HFFc6 (cell line): ENCODE measurements at places on chromosomes 16 and 17. TPM values are rescaled to one million over a fixed set of nuclear protein-coding genes. Genes with fewer than 3 reads are reported as not detected.
A peak's percentile ranks its signal among the peaks of the same experiment; 100 is the strongest.

DNA sequence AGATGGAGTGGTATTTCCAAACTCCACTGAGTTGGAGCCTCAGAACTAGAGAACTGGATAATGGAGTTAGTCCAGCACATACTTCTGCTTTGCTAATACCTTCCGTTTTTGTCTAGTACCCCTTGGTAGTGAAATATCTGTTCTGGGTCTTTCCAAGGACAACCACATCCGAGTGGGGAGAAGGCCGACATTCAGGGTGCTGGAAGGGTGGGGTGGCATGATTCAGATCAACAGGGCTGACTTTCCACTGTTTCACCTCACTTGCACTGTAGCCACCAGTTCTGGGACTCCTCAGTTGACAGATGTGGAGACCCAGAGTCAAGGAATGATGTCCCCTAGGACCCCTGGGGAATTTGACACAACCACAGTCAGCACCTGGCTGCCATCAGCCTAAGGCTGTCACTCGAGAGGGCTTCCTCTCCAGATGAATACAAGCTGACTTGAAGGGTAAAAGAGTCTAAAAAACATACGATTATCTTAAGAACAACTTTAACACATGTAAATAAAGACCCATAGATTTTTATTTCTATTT is 84.8 kb upstream of the HNF1B start:
- H3K4me3 ChIP-seq, result no peak overlapping the region
- no peak for DNase-seq
- no peak overlapping the region for H3K27ac ChIP-seq
- peaks cover 28% of the 10 kb centered on the region for H3K4me1 ChIP-seq
- no peaks in the 10 kb centered on the region for H3K36me3 ChIP-seq

The MIEF2 gene
- 15.8 to 21.6 TPM (median 19.9 TPM) in 3 replicates for total RNA-seq

The MT3 gene
- total RNA-seq, result not detected in 3 replicates

- no peaks in the 10 kb centered on the region for H3K36me3 ChIP-seq
- H3K27ac ChIP-seq, result no peak overlapping the region
- no peak overlapping the region for H3K4me3 ChIP-seq
- DNase-seq, result peak; percentile 32
- H3K27me3 ChIP-seq, result 0 out of 2 replicates have a peak, but pooled peaks cover 4% of the 10 kb centered on the region
- peaks cover 12% of the 10 kb centered on the region for H3K4me1 ChIP-seq
Measured at GRCh38 chr17:56723421-56723820, 110.3 kb downstream of the C17orf67 start.

DNA sequence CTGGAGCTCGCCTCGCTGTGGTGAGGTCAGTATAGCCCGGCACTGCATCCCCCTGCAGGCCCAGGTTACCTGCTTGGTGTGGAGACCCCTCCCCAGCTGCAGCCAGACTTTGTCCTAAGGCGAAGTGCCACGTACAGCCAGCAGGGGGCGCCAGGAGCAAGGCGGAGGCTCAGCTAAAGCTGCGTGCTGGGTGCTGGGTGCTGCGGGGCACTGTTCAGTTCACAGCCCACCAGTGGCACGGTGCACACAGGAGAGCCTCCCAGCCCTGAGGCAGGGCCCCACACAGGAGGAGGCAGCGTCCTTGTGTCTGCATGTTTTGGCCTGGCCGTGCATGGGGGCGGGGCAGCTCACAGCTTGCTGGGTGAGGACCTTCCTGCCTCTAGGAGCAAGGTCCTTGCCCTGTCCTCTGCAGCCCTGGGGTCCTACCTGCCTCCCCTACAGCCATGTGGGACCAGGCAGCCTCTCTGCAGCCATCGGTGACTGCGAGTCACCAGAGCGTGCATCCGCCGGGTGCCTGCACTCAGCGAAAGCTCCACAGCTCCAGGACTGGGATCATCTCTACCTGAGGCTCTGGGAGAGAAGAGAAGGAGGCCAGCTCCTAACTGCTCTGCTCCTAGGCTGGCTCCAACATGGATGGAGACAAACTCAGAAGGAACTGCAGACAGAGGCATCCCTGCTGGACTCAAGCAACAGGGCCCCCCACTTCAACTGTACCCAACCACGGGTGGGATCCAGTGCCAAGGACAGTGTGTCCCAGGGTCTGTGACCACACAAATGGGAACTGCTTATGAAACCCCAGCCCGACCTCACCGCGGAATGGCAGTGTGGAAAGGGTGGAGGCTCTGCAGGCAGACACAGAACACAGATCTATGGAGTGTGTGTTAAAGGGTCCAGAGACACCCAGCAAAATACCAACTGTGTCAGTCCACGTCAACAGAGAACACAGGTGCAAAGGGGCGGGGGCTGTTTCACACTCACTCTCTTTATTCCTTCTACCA is 19.0 kb downstream of the SLC7A5 start:
- H3K27ac ChIP-seq, result no peak overlapping the region; the same call in 1 of the 2 replicates
- no peak overlapping the region for H3K4me3 ChIP-seq
- DNase-seq, result no peak
- H3K4me1 ChIP-seq, result peaks cover 26% of the 10 kb centered on the region
- peaks cover 3% of the 10 kb centered on the region for H3K27me3 ChIP-seq

DNA sequence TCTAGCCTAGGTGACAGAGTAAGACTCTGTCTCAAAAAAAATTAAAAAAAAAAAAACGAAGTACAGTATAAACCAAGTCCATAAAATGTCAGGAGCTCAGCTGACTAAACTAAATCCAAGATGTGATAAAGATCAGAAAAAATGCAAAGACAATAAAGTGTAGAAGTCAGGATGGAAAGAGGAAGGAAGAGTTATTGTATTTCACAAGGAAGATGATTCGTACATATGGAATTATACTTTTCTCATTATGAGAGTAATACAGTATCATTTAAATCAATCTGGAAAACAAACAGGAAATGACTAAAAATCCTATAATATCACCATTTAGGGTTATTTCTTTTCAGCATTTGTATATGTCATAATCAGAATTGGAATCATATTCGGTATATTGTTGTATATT is 11.4 kb upstream of the APOH start:
- H3K27ac ChIP-seq, result peak overlapping the region; percentile 66
- H3K36me3 ChIP-seq, result no peaks in the 10 kb centered on the region
- no peaks in the 10 kb centered on the region for H3K27me3 ChIP-seq

DNA sequence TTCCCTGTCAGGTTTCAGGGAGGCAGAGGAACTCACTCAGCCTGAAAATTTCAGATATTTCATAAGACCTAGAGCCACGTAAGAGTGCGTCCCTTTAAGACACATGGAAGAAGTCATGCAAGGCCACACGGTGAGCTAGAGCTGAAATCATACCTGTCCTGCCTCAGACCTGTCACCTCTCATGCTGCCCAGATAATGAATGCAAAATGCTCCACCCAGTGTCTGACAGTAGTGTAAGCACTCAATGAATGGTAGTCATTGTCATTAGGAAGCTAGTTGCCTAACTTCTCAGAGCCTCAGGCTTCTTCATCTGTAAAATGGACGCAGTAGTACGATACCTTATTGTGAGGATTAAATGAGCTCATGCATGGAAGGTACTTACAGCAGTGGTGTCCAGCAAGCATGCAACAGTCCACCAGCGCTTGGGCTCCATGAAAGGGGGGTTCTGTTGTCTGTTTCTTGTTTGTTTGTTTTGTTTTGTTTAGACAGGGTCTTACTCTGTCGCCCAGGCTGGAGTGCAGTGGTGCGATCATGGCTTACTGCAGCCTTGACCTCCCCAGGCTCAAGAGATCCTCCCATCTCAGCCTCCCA is 60.7 kb downstream of the WSB1 start:
- H3K4me1 ChIP-seq, result peaks cover 16% of the 10 kb centered on the region
- peaks cover 8% of the 10 kb centered on the region for H3K36me3 ChIP-seq
- H3K27me3 ChIP-seq, result peaks cover 1% of the 10 kb centered on the region; the same call in 1 of the 2 replicates
- no peak overlapping the region for H3K27ac ChIP-seq

DNA sequence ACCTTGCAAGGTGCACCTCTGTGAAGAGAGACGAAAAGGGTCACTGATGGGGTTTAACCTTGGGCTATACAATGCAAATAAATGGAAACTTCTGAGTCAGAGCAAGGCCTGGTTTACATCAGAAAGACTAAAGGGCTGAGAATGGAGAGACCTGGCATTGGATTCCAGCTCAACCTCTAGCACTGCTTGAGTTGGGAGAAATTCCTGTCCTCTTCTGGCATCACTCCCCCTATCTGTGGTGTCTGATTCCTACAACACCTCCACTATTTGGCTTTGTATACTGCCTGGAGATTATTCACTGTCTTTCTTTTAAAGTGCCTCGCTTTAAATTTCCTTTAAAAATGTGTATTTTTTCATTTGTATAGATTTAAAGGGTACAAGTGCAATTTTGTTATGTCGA is 68.8 kb downstream of the GPR139 start:
- H3K36me3 ChIP-seq, result no peaks in the 10 kb centered on the region
- no peaks in the 10 kb centered on the region for H3K4me1 ChIP-seq
- no peak overlapping the region for H3K27ac ChIP-seq
- DNase-seq, result no peak
- no peaks in the 10 kb centered on the region for H3K27me3 ChIP-seq

DNA sequence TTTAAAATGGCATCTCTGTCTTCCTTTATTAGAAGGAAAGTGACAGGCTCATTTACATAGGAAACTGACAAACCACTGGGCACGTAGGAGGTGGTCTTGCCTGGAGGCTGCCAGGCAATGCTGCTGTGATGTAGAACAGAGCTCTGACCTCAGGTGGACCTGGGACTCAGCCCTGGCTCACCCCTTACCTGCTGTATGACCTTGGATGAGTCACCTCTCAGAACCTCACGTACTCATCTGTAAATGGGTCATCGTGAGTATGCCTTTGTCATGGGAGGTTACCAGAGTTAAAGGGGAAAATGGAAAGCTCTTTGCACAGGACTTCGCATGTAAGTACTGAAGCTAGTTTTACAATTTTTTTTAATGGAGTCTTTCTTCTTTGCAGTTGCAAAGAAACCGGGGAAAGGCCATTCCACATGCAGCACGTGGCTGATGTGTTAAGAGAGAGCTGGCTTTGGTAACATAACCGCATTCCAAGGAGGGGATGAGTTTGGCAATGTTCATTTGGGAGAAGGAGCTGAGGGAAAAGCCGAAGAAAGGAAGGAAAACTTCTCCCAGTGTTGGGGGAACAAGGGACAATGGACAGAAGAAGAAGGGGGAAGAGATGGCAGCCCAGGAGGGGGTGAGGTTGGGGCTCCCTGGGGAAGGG is 37.4 kb upstream of the LONP2 start:
- H3K4me1 ChIP-seq, result peaks cover 6% of the 10 kb centered on the region; the same call in 1 of the 2 replicates
- DNase-seq, result no peak
- peaks cover 27% of the 10 kb centered on the region for H3K27me3 ChIP-seq

The CDYL2 gene
- 15.4 to 18.8 TPM (median 16.2 TPM) in 3 replicates for total RNA-seq

DNA sequence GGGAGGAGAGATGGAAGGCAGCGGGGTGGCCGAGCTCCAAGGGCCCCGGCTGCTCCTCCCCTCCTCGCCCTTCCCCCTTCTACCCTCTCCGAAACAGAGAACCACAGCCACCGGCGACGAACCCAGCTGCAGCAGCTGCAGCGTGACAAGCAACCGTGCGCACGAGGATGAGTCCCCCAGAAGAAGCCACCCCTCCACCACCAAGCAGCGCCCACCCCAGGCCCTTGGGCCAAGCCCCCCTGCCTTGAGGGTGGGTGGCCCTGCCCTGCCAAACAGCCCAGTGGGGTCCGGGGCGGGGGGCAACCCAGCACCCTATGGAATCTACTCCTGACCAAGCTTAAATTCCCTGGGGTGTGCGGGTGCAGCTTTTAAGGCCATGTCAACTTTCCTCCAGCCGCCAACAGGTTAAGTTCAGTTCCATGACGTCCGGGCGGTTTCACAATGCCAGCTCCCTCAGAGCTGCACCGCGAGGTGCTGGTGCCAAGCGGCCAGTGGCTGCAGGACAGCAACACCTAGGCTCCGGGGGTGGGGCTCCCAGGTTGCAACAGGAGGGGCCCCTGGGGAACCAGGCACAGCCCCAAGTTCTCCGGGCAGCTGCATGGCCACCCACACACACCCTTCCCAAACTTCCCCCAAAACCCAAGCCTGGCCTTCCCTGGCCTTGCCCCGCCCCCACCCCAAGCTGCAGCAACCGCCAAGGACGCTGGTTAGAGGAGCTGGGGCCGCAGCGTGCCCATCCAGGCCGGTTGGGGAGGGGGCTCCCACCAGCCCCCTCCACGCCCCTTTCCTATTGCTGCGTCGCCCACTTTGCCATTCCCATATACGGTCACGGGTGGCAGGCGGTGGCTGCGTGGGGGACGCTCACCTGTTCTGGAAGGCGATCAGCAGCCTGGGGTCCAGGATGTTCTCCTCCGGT is 2.0 kb downstream of the CBX4 start:
- peaks cover 15% of the 10 kb centered on the region for H3K27me3 ChIP-seq
- H3K4me1 ChIP-seq, result peaks cover 5% of the 10 kb centered on the region; the same call in 1 of the 2 replicates
- peak overlapping the region; percentile 97 for H3K4me3 ChIP-seq
- no peak for DNase-seq
- H3K27ac ChIP-seq, result no peak overlapping the region

GRCh38 chr16:83270061-83270460 is 537.7 kb upstream of the HSBP1 start:
- H3K27me3 ChIP-seq, result no peaks in the 10 kb centered on the region
- H3K27ac ChIP-seq, result no peak overlapping the region
- no peaks in the 10 kb centered on the region for H3K4me1 ChIP-seq

DNA sequence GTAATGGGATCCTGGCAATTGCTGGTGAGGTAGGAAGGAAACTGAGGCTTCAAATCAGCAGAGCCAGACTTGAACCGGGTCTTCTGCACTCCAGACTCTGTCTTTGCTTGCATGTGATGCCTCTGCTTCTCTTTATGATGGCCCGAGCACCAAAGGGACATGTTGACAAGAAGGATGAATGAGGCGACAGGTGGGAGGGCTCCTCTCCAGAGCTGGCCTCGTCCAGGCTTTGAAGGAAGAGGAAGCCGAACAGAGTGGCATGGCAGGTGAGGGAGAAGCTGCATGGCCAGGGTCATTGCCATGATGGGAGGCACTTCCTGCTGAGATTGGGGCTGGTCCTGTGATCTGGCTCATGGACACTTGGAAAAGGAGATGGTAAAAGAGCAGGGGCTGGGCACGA is 40.8 kb downstream of the AKAP1 start:
- no peak for DNase-seq
- no peaks in the 10 kb centered on the region for H3K4me1 ChIP-seq
- H3K27ac ChIP-seq, result no peak overlapping the region
- H3K4me3 ChIP-seq, result no peak overlapping the region

DNA sequence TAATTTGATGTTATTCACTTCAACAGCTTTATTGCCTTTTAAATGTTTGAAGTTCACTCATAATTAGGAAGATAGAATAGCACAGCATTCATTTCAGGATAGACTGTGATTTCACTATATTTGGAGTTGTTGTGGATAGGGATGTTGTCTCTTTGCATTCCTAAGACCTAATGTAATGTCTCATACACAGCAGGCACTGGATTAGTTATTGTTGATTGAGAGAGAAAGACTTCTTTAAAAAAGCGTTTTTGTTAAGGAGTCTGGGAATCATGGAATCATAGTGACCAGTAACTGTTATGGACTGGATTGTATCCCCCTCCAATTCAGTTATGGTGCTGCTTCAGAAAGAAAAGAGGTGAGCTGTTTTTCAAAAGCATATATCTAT is 122.0 kb downstream of the USP22 start:
- peak overlapping the region; percentile 12; the same call in 1 of the 2 replicates for H3K27ac ChIP-seq
- H3K36me3 ChIP-seq, result no peaks in the 10 kb centered on the region
- DNase-seq, result no peak
- H3K27me3 ChIP-seq, result no peaks in the 10 kb centered on the region; the same call in 1 of the 2 replicates
- peak overlapping the region; percentile 26 for H3K4me3 ChIP-seq
- H3K4me1 ChIP-seq, result peaks cover 41% of the 10 kb centered on the region
